T-cell (primary cell): ENCODE measurements at places on chromosomes 11 and 22. TPM values are rescaled to one million over a fixed set of nuclear protein-coding genes. Genes with fewer than 3 reads are reported as not detected.

The SLC5A1 gene
- total RNA-seq: not detected

- H3K4me1 ChIP-seq: no peaks in the 10 kb centered on the region
- no peak for DNase-seq
- peaks cover 36% of the 10 kb centered on the region for H3K27me3 ChIP-seq
- no peaks in the 10 kb centered on the region for H3K36me3 ChIP-seq
These were observed 1323.0 kb downstream of the BRD1 start for GRCh38 chr22:48504519-48505140.

The INPPL1 gene
- 126 TPM for total RNA-seq

DNA sequence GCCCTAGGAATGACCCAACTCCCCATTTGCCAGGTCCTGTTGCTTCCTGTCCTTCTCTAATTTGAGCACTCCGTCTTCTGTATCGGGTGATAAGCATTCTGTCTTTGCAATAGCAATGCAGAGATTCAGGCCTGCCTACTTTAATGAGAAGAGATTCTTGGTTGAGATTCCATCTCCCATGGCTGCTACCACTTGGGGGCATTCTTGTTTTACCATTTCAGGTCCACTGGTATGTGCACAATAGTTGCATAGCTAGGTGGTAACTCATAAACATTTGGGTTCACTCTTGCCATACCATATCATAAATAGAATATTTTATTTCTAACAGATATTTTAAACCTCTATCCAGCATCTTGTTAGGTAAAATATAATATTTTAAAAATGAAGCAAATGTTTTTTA lies 34.4 kb upstream of the CALCB start:
- no peaks in the 10 kb centered on the region for H3K4me1 ChIP-seq
- H3K27me3 ChIP-seq: peaks cover 2% of the 10 kb centered on the region
- no peak for DNase-seq
- H3K36me3 ChIP-seq: no peaks in the 10 kb centered on the region
- H3K27ac ChIP-seq: no peak overlapping the region
- H3K4me3 ChIP-seq: no peak overlapping the region

The TP53I11 gene
- total RNA-seq: 12.1 TPM

- no peak for DNase-seq
- H3K36me3 ChIP-seq: peaks cover 9% of the 10 kb centered on the region
- no peak overlapping the region for H3K27ac ChIP-seq
- no peak overlapping the region for H3K4me3 ChIP-seq
- H3K4me1 ChIP-seq: peaks cover 8% of the 10 kb centered on the region
These were observed 11.9 kb downstream of the DUSP8 start for GRCh38 chr11:1560002-1560648.

DNA sequence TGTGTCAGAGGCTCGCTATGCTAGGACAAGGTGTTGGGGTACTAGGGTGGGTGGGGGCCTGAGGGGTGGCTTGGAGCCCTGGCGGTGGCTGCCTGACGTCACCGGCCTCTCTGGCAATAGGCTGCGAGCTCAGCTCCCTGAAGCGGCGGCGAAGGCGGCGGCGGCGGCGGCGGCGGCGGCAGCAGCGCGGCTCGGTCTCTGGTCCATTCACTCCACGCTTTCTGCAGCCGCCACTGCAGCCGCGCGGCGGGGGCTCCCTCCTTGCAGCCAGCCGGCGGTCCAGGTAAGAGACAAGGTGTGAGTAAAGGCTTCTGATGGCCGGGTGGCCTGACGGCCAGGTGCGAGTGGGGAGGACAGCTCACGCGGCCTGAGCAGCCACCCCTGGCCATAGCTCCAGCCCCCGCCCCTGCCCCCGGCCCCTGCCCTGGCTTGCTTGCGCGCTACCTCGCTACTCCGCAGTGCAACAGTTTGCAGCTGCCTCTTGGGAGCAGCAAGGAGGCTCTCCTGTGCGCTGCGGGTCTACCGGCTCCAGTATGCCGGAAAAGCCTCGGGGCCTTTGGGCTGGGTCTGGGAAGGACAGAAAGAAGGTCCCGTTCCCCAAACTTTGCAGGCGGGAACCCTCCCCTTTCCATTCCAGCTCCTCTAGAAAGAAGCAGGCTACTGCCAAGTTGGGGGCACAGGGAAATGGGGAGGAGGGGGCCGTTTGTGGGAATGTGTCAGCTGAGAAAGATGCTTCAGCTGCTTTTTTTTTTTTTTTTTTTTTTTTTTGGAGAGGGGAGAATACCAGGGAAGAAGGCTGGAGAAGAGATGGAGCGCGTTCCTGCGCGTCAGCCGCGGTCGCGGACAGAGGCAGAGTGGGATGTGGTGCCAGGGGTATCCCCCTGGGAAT lies at the start of gene C11orf87:
Gene C11orf87, plus strand, starts transcription at position 210 of the 889 bp plus-strand sequence. CDS start 1,444 bp downstream, outside the sequence.
- no peaks in the 10 kb centered on the region for H3K4me1 ChIP-seq
- H3K36me3 ChIP-seq: no peaks in the 10 kb centered on the region
- no peak within 1 kb of the TSS for H3K27ac ChIP-seq
- peaks cover 27% of the 10 kb centered on the region for H3K27me3 ChIP-seq

The PTPRCAP gene
- 282 TPM for total RNA-seq

GRCh38 chr11:75204012-75204674 lies 36.4 kb upstream of the TPBGL start:
- no peak for DNase-seq
- no peak overlapping the region for H3K27ac ChIP-seq
- no peaks in the 10 kb centered on the region for H3K36me3 ChIP-seq
- no peak overlapping the region for H3K4me3 ChIP-seq
- peaks cover 4% of the 10 kb centered on the region for H3K4me1 ChIP-seq

DNA sequence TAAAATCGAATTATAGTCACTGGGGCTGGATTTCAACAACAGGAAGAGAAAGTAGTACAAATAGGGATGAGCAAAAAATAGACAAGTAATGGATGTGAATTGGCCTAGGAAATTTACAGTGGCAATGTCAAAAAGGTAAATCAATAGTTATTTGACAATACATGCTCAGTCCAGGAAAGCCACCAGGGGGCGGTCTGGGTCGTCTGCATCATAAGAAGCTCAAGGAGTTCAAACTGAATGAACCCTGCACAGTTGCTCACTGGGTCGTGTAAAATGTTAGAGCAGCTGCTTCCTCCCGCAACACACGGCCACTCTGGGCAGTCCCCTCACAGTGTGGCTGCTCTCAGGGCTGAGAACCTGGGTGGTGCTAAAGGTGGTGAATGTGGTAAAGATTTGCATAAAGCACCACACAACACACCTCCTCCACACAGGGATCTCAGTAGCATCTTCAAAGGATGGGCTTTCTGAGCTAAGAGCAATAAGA lies 85.9 kb downstream of the ZNF280B start:
- no peak overlapping the region for H3K4me3 ChIP-seq
- H3K27ac ChIP-seq: no peak overlapping the region
- peak; percentile 21 for DNase-seq
- H3K36me3 ChIP-seq: no peaks in the 10 kb centered on the region
- H3K4me1 ChIP-seq: no peaks in the 10 kb centered on the region

GRCh38 chr11:131957201-131957600 lies 586.8 kb downstream of the NTM start:
- no peaks in the 10 kb centered on the region for H3K27me3 ChIP-seq
- H3K27ac ChIP-seq: no peak overlapping the region
- no peaks in the 10 kb centered on the region for H3K4me1 ChIP-seq
